ENCODE measurements at places on chromosomes 6 and 20. TPM values are rescaled to one million over a fixed set of nuclear protein-coding genes. Genes with fewer than 3 reads are reported as not detected.

MICA gene
- total RNA-seq = 6.4 TPM

- DNase-seq = no peak
These were observed 51.9 kb downstream of the VGLL2 start for GRCh38 chr6:117317261-117317660.

GRCh38 chr6:56329271-56330050, 82.1 kb upstream of the COL21A1 start:
- DNase-seq = no peak

CLVS2 gene
- total RNA-seq = not detected

- no peak for DNase-seq
These were observed 67.0 kb upstream of the TMEM30A start for GRCh38 chr6:75351570-75351969.

- DNase-seq = peak; percentile 79
These were observed at the start of gene TENT5A for GRCh38 chr6:81752084-81752920. TSS of gene TENT5A (minus strand) at chr6:81752681. CDS start at chr6:81752141, 540 bp downstream.
